ENCODE measurements at places on chromosomes 1 and 21.

DNA sequence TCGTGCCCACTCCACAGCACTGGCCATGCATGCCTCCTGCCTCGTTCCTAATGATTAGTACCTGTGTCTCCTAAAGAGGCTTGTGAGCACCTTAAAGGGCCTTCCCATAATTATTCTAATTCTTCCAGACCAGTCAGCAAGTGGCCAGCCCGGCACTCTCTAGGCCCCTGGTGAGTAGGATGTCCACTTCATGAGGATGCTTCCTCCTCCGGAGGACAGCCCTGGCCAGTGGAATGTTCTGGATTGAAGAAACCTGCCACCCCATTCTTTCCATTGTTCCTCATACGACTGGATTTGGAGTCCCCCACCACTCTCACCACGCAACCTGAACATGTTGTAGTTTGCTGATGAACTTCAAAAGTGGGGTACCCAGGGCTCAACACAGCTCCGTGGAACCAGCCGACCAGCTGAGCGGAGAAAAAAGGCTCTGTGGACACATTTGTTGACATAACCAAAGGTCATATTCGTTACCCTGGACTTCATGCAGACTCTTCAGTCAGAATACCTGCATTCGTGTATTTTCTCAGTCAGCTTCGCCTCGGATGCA is 46.7 kb upstream of the LBR start:
- DNase-seq = no peak

DNA sequence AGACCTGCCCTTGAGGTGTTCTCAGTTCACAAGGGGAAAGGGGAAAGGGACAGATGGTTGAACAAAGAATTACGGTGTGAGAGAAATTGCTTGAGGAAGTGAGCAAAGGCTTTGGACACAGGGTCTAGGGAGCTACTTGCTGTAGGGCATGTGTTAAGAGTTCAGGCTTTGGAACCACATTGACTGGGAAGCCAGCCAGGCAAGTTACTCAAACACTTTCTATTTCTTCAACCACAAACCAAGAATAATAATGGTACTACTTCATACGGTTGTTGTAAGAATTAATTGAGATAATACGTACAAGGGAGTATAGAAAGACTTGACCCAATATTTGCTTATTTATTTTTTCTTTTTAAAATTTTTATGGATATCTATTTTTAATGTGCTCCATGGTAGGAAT is 26.6 kb downstream of the AK4 start:
- no peak for DNase-seq

DNA sequence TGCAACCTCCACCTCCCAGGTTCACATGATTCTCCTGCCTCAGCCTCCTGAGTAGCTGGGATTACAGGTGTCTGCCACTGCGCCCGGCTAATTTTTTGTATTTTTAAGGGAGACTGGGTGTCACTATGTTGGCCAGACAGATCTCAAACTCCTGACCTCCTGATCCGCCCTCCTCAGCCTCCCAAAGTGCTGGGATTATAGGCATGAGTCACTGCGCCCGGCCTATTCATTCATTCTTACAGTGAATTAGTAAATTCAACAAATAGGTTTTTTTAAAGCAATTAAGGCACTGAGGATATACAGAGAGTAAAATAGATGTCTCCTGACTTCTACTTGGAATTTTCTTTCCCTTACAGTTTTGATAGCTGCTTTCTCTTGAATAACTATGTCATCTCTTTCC is 43.5 kb downstream of the CDC42 start:
- DNase-seq = no peak

GRCh38 chr21:28294051-28294450 is 698.6 kb downstream of the LTN1 start:
- DNase-seq = no peak

DNA sequence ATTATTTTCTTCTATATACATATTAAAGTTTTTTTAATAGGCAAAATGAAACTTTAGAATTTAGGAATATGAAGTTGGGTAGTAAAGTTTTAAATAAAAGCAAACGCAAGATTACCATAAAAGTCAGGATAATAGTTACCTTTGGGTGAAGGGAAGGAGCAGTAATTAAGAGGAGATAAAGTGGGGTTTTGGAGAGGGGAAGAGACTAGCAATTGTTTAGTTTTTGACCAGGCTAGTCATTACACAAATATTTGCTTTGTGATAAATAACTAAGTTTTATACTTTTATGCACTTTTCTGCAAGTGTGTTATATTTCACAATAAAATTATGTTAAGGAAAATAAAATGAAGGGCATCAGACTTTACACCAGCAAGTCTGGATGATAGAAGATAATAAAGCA is 27.7 kb upstream of the GUCA2B start:
- no peak for DNase-seq

All from stimulated activated CD8-positive, alpha-beta memory T cell treated with anti-CD3 and anti-CD28 coated beads, Interleukin-7, amount 100 ng/mL, for 4 hours (primary cell).